Right ventricle myocardium superior (tissue), 1 donor: ENCODE measurements at places on chromosomes 7 and 10. TPM values are rescaled to one million over a fixed set of nuclear protein-coding genes. Genes with fewer than 3 reads are reported as not detected.

ABHD11 gene
- total RNA-seq, result 18.6 TPM

FOXL3 gene
- not detected for total RNA-seq

OAT gene
- 19.8 TPM for total RNA-seq

PNLIP gene
- not detected for total RNA-seq

C10orf62 gene
- 0.48 TPM for total RNA-seq

NKX2-3 gene
- total RNA-seq, result not detected

DPYSL4 gene
- total RNA-seq, result 31.7 TPM

RBM20 gene
- 103 TPM for total RNA-seq
